GM12891 (cell line): ENCODE measurements at places on chromosomes 1 and 21.

DNA sequence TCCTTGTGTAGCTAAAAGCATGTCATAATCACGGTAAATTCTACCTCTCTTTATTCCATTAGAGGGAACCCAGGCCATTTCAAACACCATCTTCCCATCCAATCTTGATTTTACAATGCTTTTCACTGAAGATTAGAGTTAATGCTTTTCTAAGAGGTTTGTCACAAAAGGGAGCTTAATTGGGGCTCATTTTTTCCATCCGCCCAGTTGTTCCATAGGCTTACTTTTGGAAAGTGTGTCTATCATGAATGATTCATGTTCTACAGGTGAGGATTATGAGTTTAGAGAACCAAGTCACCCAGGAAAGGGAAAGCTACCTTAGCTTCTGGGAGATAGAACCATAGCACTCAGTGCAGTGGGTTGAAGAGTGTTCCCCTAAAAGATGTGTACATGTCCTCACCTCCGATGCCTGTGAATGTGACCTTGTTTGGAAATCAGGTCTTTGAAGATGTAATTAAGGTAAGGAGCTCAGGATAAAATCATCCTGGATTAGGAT lies 286.9 kb upstream of the RUNX1 start:
- DNase-seq, result no peak

GRCh38 chr1:19400875-19401534 lies 84.3 kb downstream of the CAPZB start:
- DNase-seq, result no peak

- no peak for DNase-seq
Measured at GRCh38 chr1:214349781-214350180, 68.8 kb downstream of the SMYD2 start.

- DNase-seq, result no peak
Measured at GRCh38 chr21:13368200-13368599, 241.4 kb upstream of the POTED start.

GRCh38 chr1:201190624-201191051 lies at the start of gene IGFN1:
Gene IGFN1 (plus strand): TSS chr1:201190824. CDS start chr1:201193294, 2,470 bp downstream.
- no peak for DNase-seq

GRCh38 chr1:77076759-77077158 lies 142.5 kb downstream of the PIGK start:
- no peak for DNase-seq

- no peak for DNase-seq
Measured at GRCh38 chr1:209587789-209588188, 4.3 kb downstream of the CAMK1G start.

DNA sequence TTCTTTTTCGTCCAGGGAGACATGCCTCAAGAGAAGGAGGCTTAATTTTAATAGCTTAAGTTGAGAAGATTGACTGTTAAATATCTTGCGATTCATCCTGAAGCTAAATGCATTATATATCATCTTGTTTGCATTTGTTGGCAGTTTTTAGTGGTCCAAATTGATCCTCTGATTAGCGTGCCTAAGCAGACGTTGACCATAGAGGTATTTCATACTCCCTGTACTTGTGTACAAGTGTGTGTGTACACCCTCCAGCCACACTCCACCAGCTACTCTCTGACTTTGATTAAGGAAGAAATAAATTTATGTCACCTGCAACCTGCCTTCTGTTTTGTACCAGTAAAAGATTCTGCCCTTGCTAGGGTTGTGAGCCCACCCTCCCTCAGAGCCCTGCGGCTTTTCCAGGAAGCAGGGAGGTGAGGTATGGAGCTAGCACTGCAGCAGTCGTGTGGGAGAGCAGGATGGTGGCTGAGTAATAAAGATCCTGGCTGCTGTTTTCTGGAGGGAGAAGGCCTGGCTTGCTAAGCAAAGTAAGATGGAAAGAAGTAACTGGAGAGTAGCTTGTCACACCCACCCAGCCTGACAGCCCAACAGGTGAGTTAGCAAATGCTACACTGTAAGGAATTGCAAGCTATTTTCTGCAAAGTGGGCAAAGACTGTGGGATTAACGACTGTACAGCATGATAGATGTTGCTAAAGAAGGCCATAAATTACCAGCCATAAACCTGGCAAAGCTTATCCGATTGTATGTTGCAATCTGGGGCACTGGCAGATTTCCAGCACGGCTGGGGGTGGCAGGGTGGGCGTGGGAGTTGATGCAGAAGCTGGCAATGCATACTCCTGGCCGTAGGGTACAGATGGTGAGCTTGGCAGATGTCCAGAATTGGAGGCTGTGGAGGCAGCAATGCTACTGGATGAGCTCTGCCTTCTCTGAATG lies 170.2 kb downstream of the TNR start:
- no peak for DNase-seq

GRCh38 chr1:107076841-107077240 lies 20.4 kb downstream of the PRMT6 start:
- no peak for DNase-seq

DNA sequence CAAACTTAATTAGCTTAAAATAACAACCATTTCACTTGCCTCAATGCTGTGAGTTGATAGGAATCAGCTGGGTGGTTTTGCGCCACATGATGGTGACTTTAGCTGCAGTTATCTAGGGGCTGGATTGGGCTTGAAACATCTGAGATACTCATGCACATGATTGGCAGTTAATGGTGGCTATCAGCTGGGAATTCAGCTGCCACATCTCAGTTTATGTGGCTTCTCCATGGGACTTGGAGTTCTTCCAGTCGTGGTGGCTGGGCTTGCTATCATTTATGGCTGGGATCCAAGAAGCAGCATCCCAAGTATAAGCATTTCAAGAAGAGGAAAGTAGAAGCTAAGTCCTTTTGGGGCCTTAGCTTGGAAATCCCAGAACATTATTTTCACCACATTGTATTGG lies 36.4 kb downstream of the PDC start:
- DNase-seq, result no peak

GRCh38 chr1:113094506-113094905 lies 21.5 kb downstream of the LRIG2 start:
- DNase-seq, result no peak

GRCh38 chr1:222404710-222405109 lies 143.2 kb downstream of the HHIPL2 start:
- no peak for DNase-seq

DNA sequence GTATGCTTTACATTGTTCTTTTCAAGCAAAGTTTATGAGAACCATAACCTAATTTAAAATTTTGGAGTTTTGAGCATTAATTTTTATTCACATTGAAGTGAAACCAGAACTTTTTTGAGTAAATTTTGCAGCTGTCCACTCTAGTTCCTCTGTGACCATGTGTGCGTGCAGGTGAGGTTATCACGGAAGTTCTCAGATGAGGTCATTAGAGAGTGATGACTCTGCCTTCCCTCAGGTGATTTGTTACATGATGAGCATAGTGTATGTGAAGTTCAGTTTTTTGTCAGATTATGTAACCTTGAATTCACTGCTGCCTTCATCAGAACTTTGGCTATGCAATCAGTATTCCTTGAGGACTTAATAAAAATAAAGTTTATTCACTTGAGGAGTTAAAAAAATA lies 828.2 kb downstream of the ADGRL2 start:
- DNase-seq, result no peak

GRCh38 chr1:11823366-11824137 lies 17.6 kb downstream of the CLCN6 start:
- DNase-seq, result no peak

- no peak for DNase-seq
Measured at GRCh38 chr1:198978523-198978922, 339.7 kb downstream of the PTPRC start.

- DNase-seq, result peak; percentile 80
Measured at GRCh38 chr1:21818656-21819055, 6.6 kb downstream of the LDLRAD2 start.

GRCh38 chr1:6596886-6597776 lies 5.5 kb downstream of the KLHL21 start:
- DNase-seq, result no peak

DNA sequence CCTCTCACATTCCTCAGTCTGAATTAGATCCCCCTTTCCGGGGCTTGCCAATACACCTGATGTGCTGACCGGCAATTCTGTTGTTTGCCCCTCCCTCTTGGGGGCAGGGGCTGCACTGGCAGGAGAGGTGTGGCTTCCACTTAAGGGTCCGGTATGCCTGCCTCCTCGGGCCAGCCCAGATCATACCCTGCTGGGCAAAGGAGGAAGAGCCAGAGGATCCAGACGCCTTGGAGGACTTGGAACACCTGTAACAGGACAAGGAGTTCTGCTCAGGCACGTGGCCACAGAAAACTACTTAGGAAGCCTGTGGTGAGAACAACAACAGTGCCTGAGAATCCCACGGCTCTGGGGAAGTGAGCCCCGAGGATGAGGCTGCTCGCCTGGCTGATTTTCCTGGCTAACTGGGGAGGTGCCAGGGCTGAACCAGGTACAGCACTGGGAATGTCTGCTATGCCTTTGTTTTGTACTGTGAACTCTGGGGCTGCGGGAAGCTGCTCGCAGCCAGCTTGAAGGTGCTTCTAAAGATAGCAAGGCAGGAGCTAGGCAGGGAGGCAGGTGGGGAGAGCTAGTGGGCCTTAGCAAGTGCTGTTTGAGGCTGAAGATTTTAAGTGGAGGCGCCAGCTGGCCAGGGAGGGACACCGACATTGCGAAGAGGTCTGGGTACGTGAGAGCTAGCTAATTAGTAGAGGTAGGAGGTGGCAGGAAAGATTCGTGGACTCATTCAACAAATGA lies at the start of gene SMPDL3B:
SMPDL3B (plus strand) TSS at position 183 of the 732 bp plus-strand sequence; CDS start at position 367, 184 bp downstream.
- no peak for DNase-seq

DNA sequence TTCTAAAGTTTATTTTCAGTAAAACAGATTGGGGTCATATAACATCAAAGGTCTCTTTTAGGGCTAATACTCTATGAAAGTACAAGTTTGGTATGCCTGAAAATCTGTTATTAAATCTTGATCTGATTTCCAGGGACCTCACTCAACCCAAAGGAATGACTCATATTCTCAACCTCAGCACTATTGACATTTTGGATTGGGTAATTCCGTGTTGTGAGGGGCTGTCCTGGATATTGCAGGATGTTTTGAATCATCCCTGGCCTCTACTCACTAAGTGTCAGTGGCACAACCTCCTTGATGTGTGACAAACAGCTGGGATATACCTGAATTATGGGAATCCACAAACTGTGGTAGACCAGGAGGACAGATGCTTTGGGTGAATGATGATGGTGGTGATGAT lies 51.5 kb upstream of the CYP2J2 start:
- no peak for DNase-seq

GRCh38 chr21:42001781-42002180 lies 8.4 kb downstream of the ZBTB21 start:
- DNase-seq, result no peak

DNA sequence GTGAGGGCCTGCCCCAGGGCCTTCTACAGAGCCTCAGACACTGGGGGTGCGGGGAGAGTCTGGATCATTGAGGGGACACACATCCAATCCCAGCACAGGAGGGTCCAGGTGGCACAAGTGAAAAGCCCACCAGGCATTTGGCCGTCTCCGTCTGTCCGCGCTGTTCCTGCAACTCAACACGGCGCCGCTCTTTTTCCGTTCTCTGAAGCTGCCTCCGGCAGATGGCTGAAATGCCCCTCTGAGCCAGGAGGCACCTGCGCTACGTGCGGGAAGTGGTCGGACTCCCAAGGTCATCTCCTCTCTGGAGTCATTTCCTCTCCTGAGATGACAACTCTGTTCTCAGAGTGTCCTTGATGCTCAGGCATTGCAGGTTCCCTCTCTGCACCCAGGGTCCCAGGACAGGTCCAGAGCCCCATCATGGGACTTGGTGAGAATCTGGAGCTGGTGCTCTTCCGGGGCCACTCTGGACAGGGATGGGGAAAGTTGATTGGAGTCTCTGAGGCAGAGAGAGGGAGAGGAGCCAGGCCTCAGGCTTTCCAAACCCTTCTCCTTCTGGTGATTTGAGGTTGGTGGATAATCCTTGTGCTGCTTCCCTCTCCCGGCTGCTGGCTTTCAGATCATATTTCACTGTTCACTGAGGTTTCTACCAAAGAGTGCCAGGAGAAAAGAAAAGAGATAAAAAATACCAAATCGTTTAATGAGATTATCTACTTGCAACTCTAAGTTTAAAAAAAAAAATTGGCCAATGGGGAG lies 14.0 kb upstream of the MIXL1 start:
- no peak for DNase-seq

GRCh38 chr1:221557013-221557412 lies 184.9 kb downstream of the DUSP10 start:
- DNase-seq, result no peak

- no peak for DNase-seq
Measured at GRCh38 chr1:9326596-9326995, 33.9 kb downstream of the SPSB1 start.

- no peak for DNase-seq
Measured at GRCh38 chr1:241459186-241459802, 60.3 kb downstream of the FH start.

GRCh38 chr1:200653022-200653462 lies 16.7 kb downstream of the DDX59 start:
- no peak for DNase-seq
